MM.1S (cell line): ENCODE measurements at places on chromosomes 7 and 10.

DNA sequence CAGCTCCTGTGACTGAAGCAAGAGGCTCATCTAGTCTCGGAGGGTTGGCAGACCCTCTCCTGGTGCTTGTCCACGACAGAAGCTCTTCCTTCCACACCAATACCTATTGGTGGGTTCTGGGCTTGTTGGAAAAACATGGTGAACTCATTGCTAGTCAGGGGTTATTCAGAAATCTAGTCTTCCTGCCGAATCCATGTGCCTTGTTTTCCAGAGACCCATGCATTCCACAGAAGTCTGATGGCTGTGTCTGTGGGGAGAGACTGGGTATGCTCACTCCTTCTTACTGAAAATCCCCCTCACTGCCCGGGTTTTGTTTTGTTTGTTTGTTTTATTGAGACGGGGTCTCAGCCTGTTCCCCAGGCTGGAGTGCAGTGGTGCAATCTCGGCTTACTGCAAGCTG lies 138.3 kb downstream of the DNAJB6 start:
- DNase-seq, result no peak

DNA sequence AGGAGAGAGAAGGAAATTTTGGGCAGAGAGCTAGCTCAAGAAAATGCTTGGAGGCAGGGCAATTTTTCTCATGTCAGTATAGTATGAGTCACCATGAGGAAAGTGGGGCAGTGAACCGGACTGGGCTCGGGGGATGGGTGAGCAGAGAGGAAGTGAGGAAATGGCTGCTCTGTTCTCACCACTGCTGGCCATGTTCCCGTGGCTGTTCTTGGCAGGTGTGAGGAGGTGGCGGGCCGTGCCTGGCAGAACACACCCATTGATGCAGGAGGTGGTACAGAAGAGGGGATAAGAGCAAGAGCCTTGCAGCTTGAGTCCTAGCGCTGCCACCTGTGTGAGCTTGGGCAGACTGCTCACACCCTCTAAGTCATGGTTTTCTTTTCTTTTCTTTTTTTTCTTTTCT lies 304.4 kb upstream of the LYZL1 start:
- no peak for DNase-seq

GRCh38 chr10:24952707-24953645 lies 570 bp upstream of the PRTFDC1 start:
- peak; percentile 14 for DNase-seq

DNA sequence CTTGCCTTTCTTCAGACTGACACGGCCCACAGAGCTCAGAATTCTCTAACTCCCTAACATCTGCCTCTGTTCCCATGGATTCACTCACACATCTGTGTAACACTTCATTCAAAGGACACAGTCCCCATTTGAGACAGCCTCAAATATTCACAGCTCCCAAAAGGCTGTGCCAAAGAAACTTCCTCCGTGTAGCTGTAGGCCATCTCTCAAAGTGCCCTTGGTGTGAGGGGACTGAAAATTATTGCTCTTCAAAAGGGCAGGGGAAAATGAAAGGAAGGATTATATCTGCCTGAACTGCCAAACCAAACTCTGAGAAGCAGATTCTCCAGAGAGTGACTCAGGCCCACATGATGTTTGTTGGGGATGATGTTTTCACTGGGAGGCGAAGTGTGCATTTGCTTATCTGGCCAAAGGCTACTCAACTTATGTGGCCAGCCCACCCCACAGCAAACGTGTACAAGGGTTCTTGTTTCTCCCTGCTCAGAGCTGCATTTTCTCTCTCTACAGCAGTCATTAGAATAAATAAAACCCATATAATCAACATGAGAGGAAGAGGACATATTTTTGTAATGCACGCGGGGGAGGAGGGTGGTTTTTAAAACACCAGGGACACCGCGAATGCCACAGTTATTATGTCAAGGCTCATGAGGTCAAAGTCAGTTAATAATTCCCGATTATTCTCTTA lies 302.4 kb upstream of the NFE2L3 start:
- no peak for DNase-seq

GRCh38 chr10:126500866-126501265 lies 112.6 kb upstream of the ADAM12 start:
- peak; percentile 9 for DNase-seq
